Activated CD4-positive, alpha-beta T cell treated with anti-CD3 and anti-CD28 coated beads for 24 hours (primary cell): ENCODE measurements at places on chromosomes 1 and 21.

GRCh38 chr1:226116673-226117072 is 54.2 kb downstream of the H3-3A start:
- no peak for DNase-seq

- no peak for DNase-seq
These were observed 1.9 kb downstream of the FBXO2 start for GRCh38 chr1:11652203-11652780.

DNA sequence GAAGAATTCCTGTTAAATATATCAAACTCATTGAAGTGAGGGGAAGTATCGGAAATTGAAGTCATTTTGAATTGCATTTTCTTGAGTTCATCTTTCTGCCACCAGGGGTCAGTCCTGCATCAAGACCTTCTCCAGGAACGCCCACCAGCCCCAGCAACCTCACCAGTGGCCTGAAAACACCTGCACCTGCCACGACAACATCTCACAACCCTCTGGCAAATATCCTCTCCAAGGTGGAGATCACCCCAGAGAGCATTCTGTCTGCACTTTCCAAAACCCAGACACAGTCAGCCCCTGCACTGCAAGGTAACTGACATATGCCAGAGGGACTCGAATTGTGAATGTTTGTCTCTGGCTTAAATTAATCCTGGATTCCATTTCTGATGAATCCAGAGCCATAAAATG is 22.8 kb upstream of the TARS2 start:
- peak; percentile 47 for DNase-seq

- no peak for DNase-seq
These were observed 11.9 kb downstream of the LRRC3 start for GRCh38 chr21:44466996-44467858.

- no peak for DNase-seq
These were observed 53.9 kb downstream of the SPSB1 start for GRCh38 chr1:9346566-9346965.

GRCh38 chr1:236289492-236290131 is 7.9 kb upstream of the ERO1B start:
- no peak for DNase-seq

- DNase-seq = no peak
These were observed 81.4 kb downstream of the SMYD2 start for GRCh38 chr1:214362188-214362882.

- peak; percentile 6 for DNase-seq
These were observed 884 bp downstream of the PHACTR4 start for GRCh38 chr1:28370239-28371009.

GRCh38 chr1:22210636-22211035 is 67.7 kb upstream of the WNT4 start:
- DNase-seq = no peak

- no peak for DNase-seq
These were observed 29.4 kb downstream of the JAK1 start for GRCh38 chr1:64936956-64937355.

- no peak for DNase-seq
These were observed 2.0 kb downstream of the ARHGAP29 start for GRCh38 chr1:94235189-94236012.

GRCh38 chr21:25385911-25386474 is 221.3 kb downstream of the MRPL39 start:
- DNase-seq = no peak

DNA sequence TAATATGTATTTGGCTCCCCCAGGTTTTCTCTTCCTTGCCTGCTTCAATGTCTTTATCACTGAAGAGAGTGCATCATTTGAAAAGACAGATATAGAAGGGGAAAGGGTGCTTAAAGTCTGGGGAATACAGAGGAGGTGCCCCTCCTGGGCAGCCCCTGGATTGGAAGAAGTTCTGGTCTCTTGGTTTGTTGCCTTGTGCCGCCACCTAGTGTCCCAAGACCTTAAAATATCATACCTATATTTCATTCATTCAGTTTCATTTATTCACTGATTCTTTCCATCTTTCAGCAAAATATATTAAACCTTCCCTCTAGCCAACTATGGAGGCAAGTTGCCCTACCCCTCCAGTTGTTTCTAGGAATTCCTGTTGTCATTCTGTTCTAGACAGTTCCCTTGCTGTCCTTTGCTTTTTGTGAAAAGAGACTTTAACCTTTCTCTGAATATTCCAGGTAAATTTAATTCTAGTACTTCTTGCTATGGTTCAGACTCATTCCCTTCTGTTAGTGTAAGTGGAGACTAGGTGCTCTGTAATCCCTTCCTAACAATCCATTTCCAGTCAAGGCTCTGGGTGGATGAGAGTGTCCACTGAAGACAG is 56.1 kb downstream of the MEF2D start:
- DNase-seq = no peak

DNA sequence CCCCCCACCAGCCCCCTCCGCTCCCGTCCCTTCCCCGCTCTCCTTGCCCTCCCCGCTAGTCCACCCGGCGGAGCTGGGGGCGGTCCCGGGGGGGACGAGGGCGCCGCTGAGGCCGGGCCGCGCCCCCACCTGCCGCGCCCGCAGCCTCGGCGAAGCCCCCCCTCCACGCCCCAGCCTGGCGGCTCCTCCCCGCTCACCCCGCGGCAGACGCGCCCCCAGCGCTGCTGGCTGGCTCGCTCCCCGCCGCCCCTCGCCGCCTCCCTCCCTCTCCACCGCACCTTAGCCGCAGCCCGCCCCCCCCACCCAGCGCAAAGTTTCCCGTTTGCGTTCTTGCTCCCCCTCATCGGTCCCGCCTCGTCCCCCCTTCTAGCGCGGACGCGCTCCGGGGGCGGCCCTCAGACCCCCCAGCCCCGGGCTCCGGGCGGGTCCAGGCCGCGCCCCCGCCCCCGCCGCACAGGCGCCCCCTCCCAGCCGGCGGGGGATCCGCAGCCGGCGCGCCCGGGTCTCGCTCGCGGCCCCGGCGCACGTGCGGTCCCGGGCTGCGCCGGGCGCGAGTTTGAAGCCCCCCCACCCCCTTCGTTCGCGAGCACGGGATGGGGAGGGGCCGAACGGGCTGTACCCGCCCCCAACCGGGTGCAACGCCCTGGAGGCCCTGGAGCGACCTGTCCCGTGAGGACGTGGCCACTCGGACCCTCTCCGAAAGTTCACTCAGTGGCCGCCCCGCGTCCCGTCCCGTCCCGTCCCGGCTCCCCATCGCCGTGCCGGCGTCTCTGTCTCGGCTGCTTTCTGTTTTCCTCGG is 623 bp downstream of the PTPRF start:
- no peak for DNase-seq

DNA sequence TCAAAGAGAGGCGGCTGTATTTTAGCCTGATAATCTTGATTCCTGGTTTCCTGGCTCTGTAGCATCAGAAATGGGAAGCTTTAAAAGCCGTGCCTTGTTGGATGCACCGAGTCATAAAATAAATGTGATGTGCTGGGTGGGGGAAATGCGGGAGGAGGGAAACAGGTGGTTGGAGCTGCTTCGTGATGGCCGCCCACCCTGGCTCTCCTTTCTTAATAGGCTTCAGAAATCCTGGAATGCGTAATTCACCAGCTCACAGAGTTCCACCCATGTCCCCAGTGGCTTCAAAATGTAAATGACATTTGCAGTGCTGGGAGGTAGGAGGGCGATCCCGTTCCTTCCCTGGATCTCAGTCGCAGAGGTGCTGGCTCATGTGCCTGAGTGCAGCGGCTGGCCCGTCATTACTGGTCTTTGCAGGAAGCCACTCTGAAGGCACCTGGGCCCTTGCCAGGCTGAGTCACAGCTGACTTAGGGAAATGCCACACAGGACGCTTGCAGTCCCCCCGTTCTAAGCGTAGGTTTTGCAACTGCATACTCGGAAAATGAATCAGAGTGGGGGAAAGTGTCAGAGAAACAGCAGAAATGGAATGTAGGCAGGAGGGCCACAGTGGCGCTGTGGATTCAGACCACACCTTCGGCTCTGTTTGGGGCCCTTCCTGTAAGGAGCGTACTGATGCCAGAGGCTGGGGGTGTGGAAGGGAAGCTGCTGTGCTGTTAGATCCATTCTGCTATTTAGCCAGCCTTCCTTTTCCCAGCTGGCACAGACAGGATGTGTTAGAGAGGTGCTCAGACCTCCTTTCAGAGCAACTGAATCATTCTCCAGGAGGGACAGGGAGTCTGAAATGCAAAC is 37.6 kb downstream of the GALNT2 start:
- peak; percentile 73 for DNase-seq

- DNase-seq = no peak
These were observed 59.5 kb downstream of the PIK3R3 start for GRCh38 chr1:46072975-46073374.

- no peak for DNase-seq
These were observed 45.7 kb downstream of the ATP5PO start for GRCh38 chr21:33869873-33870272.

DNA sequence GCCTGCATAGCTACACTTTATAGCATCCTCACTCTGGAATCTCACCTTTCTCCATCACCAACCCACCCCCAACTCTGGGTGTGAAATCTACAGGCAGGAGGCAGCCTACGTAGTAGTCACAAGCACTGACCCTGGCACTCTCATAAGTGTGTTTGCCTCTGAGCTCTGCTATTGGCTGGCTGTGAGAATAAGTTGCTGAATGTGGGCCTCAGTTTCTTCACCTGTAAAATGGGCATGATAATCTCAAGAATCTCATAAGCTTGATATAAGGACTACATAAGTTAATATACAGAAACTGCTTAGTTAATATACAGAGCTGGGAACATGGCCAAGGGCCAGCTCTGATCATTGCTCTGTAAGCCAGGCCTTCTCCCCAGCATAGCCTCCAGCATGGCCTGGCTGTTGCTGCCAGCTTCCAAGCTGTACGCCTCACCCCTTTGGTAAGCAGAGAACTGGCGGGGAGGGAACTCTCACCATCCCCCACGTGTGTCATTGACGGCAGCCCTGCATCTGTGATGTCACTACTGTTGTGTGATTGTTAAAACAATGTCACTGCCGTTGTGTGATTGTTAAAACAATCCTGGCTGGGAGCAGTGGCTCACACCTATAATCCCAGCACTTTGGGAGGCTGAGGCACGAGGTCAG is 53.3 kb downstream of the SYF2 start:
- no peak for DNase-seq

- no peak for DNase-seq
These were observed 24.1 kb upstream of the RABGAP1L start for GRCh38 chr1:174135211-174135610.

DNA sequence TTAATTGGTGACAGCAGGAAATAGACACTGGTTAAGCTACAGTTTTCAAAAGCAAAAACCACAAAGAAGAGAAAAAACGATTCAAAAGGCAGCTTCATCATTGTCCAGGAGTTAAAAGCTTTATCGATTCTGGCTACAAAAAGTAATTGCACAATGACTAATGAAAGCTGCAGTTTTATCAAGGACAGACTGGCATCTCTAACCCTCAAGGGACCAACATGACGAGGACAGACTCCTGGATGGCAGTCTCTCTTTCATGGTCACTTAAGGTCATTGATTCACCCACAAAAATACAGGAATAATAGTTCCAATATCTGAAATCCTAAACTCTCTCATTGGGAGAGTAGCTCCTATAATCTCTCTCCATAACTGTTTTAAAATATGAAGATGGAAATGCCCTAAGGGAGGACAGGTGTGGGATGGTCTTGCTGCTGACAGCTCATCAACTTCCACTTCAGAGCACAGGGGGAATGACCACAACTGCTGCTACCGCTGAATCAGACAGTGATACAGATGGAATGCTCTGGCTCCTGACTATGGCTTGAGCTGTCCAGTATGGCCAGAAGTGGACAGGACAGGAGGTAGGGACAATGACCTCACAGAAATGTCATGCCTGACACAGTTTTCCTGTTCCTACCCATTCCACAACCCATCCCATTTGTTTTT is 17.4 kb upstream of the CPLANE2 start:
- no peak for DNase-seq

DNA sequence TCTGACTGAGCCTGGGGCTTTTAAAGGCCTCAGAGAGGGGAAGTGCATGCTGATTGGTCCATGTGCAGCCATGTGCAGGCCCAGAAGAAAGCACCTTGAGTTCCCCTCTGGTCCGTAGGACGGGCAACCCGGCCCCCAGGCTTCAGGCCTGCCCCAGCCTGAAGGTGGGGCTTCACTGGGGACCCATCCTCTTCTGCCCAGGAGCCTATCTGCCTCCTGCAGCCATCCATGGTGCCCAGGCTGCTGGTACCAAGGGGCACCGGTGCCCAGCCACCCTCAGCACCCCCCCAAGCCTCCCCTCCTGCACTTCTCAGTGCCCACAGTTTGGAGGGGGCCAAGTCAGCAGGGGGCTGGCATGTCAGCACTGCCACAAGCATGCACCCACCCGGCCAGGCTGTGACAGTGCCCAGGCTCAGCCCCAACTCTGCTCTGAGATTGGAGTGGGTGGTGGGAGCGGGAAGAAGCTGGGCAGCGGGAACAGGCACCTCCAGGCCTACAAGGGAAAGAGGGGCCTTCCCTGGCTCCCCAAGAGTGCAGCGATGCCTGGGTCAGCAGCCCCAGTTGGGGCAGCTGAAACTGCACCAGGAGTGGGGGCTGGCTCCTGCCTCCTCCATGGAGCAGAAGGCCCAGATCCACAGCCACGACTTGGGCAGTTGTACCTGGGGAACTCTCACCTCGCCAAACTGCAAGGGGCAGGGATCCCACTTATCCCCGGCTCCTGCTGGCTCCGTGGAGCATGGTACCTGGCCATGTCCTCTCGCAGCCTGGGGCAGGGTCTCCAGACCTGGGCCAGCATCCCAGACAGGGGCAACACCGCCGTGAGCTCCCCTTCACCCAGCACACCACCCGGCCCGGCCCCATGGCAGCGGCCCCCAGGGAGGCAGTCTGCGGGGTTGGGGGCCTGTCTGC is 11.7 kb downstream of the COL6A2 start:
- DNase-seq = no peak

DNA sequence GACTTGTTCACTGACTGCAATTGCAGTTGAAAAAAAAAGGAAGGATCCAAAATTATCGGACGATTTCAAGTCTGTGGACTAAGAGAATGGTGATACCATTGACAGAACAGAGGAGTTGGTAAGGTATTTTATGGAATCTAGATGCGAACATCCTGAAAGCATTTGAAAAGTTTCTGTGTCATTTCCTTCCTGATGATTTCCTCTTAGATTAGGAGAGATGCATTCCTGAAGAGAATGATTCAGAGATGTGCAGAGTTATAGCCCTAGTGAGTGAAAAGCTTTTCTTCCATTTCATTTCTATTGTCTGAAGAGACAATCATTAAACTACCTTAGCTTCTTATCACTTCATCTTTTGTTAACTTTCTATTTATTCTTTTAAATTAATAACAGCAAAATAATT is 200.0 kb downstream of the KCNK2 start:
- DNase-seq = no peak

- DNase-seq = no peak
These were observed 22.8 kb downstream of the LDLRAP1 start for GRCh38 chr1:25566176-25566729.

- no peak for DNase-seq
These were observed 192.3 kb downstream of the SLC45A1 start for GRCh38 chr1:8510041-8510823.

DNA sequence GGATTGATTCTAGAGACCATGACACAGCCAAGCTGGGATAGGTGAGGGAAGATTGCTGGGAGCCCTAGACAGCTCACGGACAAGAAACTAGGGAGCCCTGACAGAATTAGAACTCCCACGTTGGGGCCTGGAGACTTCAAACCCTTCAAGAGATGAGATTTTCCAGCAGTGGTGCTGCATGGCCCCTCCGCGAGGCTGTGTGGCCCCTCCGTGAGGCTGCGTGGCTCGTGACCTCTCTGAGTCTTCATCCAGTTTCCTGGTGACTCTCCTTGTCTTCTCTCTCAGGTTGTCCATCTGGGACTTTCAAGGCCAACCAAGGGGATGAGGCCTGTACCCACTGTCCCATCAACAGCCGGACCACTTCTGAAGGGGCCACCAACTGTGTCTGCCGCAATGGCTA is 109.9 kb downstream of the LACTBL1 start:
- DNase-seq = no peak
